ENCODE measurements at places on chromosomes 12 and 14. TPM values are rescaled to one million over a fixed set of nuclear protein-coding genes. Genes with fewer than 3 reads are reported as not detected.

DNA sequence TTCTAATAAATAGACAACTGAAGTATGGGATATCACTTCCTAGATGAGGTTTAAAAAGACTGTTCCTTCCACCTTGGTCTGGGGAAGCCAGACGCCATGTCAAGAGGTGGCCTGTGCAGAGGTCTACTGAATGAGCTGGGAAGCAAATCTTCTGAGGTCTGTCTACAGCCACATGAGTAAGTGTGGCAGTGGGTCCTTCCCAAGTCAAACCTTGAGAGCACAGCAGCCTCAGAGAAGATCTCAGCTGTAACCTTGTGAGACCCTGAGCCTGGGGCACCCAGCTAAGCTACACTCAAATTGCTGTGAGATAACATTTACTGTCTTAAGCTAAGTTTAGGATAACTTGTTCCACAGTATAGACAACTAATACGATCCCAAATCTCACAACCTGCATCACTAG is 20.2 kb downstream of the NDUFA12 start:
- no peak for DNase-seq

DNA sequence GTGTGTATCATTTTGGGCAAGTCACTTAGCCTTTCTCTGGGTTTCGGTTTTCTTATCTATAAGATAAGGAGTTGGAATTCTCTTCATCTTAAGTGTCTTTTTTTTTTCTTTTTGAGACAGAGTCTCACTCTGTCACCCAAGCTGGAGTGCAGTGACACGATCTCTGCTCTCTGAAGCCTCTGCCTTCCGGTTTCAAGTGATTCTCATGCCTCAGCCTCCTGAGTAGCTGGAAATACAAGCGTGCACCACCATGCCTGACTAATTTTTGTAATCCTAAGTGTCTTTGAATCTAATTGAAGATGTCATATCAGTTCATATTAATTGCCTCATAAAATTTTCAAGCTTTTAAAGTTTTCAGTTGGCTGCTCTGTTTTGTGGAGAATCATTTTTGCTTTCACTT is 4.0 kb downstream of the SRGAP1 start:
- DNase-seq: no peak

DNA sequence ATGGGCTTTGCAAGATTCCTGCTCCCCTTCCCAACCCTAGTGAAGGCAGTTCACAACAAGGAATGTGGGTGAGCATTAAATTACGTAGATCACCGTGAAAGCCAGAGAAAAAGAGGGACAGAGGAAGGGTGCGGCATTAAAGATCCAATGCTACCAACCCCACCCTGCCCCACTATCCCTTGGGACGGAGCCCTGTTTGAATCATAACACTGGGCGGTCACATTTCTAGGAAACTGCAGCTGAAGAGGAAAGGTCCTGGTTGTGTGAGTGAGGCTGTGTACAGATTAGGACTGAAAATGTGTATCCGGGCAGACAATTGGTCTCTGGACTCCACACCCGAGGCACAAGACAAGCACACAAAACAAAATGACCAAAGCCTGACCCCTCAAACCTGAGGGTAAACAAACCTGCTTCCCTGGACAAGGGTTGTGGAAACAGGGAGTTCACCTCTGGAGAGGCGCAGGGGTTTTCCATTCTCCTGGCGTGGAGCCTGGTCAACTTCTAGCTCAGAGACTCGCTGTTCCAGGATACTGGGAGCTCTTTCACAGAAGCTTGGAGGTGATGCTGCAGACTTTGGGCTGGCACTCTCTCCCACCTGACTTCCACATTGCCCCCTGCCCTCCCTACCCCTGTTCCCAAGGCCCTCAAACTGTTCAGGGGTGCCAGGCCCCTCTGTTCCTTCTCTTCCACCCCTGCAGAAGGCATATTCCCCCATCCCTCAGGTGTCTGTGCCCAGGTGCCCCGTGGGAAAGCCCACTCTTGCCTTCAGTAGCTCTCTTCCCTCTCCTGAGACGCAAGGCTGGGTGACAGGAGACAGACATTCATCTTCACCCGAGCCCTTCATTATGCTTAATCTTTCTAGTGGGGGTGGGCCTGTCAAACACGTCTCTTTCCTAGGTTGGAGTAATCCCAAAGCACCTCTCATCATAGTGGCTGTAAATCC is 16.5 kb downstream of the NINJ2 start:
- peak; percentile 88 for DNase-seq

- no peak for DNase-seq
Measured at GRCh38 chr14:60067882-60068281, 23.8 kb upstream of the PCNX4 start.

DNA sequence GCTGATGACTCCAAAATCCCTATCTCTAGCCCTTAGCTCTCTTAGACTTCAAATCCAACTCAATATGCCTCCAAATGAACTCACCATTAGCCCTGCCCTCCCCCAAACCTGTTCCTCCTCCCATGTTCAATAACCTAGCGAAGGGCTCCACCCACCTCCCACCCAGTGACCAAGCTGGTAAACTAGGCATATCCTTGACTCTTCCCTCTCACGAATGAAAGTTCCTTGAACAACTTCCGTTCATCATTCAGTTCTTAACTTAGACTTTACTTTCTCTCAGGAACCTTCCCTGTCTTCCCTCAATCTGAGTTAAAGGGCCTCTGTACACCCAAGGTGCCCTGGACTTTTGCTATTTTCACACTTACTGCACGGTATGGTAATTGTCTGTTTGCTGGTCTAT is 1.9 kb upstream of the KLHDC1 start:
- DNase-seq: no peak

- DNase-seq: no peak
Measured at GRCh38 chr12:15778126-15778525, 11.1 kb downstream of the EPS8 start.

GRCh38 chr12:114287821-114288525 is 118.0 kb downstream of the TBX5 start:
- no peak for DNase-seq

CIROP gene
- not detected for total RNA-seq

LRRK2 gene
- 240 TPM for total RNA-seq
